ENCODE measurements at places on chromosomes 2 and 18.
A peak's percentile ranks its signal among the peaks of the same experiment; 100 is the strongest.

GRCh38 chr2:201608021-201608420 lies 35.3 kb downstream of the TMEM237 start:
- no peak for DNase-seq

GRCh38 chr2:24747299-24747698 lies 45.9 kb downstream of the PTRHD1 start:
- no peak for DNase-seq

GRCh38 chr2:96413323-96413722 lies 77.8 kb downstream of the NCAPH start:
- DNase-seq: no peak

- no peak for DNase-seq
Measured at GRCh38 chr18:69400253-69400975, at the start of gene DOK6. Gene DOK6 (plus strand): TSS chr18:69400888.

DNA sequence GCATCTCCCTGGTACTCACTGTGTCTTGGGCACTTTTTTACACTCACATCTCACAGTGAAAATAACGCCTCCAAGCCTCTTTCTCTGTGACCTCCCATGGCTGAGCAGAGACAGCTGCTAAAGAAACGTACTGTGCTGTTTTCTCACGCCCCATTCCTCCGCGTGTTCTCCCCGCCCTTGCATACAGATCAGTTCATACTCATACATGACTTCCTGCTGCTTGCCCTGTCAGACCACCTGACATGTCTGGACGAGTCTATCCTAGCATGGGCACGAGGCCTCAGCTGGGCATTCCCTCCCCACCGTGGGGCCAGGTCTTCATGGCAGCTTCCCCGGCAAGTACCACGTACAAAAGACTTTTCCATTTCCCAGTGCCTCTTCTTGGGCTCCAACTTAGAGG lies 21.2 kb upstream of the IL1A start:
- DNase-seq: no peak

- no peak for DNase-seq
Measured at GRCh38 chr2:38600242-38600891, 2.4 kb downstream of the HNRNPLL start.

- DNase-seq: no peak
Measured at GRCh38 chr2:201923436-201924328, 110.0 kb upstream of the FZD7 start.

GRCh38 chr2:174792309-174793025 lies 28.2 kb upstream of the CHRNA1 start:
- no peak for DNase-seq

DNA sequence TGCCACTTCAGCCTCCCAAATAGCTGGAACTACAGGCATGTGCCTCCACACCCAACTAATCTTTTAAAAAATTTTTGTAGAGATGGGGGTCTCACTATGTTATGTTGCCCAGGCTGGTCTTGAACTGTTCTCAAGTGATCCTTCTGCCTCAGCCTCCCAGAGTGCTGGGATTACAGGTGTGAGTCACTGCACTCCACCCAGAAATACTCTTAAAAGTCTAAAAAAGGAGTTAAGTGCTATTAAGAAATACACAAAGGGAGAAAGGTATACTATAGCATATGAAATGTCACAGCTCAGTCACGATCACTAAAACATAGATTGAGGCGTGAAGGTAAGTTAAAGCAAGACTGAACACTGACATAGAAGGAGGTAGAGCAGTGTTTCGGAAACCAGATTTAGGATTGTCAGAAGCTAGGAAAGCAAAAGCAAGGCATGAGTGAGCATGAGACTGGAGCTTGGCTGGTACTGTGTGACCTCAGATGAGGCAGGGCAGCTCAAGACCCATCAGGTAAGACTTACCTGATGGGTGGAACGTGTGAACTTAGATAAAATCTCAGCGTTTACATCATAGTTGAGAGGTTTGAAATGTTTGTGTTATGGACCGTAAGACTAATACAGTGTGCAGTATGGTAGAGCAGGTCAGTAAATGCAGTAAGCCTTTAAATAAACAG lies 9.2 kb downstream of the CCNYL1 start:
- DNase-seq: no peak

DNA sequence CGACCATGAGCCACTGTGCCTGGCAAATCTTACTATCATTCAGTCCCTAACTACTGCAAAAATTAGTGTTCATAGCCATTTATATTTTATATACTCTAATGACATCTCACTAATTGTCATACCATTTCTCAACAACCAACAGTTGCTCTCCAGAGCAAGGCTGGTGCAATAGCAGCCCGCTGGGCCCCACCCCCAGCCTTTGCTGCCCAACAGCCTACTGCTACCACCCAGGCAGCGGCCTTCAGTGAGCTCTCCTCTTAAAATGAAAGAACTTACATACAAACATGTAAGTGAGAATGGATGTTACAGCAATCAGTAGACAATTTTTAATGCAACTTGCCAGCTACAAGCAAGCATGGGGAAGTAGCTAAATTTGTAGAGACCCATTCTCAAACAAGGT lies 90.5 kb downstream of the HNRNPLL start:
- no peak for DNase-seq

DNA sequence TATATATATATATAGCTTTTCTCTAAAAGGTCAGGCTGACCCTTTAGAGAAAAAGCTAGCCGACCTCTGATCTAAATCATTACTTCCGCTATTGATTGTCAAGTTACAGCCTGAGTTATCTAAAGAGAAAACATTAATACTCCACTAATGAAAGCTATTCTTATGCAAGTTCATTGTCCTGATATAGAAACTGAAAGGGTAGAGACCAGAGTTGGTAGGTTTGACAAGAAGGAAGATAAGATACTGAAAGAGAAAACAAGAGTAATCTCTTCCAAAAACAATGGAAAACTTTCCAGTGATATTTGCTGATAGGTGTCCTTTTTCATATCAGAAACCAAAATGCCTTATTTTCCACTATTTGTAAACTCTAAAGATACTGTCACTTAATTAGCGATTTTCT lies 62.8 kb upstream of the SLC39A10 start:
- DNase-seq: no peak

DNA sequence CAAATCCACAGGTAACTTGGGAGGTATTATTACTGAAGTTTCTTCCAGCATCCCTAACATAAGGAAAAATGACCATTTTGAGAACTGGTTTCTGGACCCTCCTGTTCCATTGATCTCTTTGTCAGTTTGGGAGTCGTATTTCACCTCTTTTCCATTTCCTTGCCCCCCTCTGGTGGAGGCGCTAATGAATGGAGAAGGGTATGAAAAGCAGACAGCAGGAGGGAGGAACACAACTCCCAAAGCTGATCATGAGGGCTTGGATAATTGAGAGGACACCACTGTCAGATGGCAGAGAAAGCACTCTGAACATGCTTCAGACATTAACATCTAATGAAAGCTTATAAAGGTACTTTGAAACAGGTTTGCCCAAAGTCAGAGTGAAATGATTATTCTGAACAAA lies 56.6 kb upstream of the TLK1 start:
- DNase-seq: no peak

GRCh38 chr2:166436189-166436588 lies 57.9 kb downstream of the SCN7A start:
- no peak for DNase-seq

GRCh38 chr18:76766429-76766828 lies 55.9 kb upstream of the ZNF236 start:
- no peak for DNase-seq

- DNase-seq: no peak
Measured at GRCh38 chr2:142112757-142113221, 18.0 kb downstream of the LRP1B start.

DNA sequence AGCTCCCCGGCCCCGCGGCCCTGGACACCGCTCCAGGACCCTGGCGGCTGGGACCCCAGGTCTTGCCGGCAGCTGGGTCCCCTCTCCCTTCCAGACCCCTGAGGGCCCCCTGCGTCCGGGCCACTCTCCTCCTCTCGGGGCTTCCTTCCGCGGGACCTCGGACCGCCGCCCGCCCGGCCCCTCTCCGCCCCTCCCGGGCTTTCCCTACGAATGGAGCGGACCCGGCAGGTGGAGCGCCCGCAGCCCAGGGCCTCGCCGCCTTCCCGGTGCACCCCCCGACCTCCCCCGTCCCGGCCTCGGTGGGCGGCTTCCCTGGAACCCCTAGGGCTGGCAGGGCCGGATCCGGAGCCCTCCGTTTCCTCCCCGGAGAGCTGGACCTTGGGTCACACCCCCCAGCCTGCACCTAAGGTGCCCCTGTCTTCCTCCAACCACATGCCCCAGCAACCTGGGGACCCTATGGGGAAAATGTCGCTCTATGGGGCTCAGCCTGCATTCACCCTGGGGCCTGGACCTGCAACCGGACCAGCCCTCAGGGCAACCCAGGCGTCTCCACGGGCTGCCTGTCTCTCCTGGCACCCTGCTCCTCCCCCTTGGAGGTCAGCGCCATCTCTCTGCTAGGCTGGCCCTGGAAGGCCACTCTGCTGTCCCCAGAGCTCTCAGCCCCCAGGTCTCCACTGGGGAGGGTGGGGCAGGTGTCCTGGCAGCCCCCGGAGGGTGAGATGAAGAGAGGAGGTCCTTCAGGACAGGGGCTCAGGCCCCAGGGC lies 730 bp downstream of the B3GNT7 start:
- DNase-seq: no peak

DNA sequence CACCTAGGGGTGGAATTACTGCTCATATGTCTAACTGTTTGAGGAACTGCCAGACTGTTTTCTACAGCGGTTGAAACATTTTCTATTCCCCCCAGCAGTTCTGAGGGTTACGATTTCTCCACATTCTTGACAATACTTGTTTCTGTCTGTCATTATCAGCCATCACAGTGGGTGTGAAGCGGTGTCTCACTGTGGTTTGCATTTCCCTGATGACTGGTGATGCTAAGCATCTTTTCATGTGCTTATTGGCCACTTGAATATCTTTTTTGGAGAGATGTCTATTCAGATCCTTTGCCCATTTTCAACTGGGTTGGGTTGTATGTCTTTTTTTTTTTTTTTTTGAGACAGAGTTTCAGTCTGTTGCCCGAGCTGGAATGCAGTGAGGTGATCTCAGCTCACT lies 63.0 kb downstream of the ADNP2 start:
- no peak for DNase-seq

DNA sequence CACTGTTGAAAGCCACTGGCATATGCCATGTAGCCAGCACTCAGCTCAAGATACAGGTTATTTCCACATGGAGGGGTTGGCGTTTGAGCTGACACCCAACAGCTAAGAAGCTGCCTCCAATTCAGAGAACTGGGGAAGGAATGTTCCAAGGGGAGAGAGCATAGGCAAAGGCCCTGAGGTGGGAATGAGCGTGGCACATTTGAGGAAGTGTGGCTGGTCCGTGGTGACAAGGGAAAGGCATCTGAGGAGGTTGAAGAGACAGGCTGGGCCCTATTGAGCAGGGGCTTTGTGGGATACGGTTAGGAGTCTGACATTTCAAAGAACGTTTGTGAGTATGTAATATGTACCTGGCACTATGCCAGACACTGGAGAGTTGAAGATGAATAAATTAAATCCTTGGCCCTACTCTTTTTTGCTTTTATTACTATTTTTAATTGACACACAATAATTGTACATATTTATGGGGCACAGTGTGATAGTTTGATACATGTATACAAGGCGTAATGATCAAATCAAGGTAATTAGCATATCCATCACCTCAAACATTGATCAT lies 27.6 kb upstream of the TMBIM1 start:
- DNase-seq: no peak

- DNase-seq: no peak
Measured at GRCh38 chr2:127191331-127192219, 28.5 kb downstream of the CYP27C1 start.

- peak; percentile 65 for DNase-seq
Measured at GRCh38 chr2:19362755-19363473, 4.5 kb upstream of the OSR1 start.

DNA sequence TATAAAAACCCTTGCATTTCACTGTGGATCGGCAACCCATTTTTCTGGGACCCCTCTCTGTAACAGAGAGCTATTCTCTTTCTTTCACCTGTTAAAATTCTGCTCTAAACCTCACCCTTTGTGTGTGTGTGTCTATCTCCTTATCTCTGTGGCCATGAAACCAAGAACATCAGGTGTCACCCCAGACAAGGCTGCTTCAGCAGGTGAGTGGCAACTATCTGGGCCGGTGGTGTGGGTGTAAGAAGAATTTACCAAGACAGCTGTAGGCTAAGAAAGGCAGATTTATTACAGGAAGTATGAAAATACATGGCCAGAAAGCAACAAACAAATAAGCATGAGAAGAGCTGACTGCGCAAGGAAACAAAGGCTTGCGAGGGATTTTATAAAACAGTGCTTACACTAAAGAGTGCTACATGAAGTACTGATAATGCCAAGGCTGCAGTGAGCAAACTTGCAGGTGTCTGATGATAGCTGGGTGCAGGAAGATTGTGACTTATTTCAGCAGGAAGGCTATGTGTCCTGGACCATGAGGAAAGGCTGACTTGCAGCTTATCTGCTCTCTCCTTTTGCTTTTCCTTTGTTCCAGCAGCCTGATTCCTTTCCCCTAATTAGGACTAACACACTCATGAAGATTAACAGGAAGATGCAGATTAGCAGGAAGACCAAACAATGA lies 421.1 kb downstream of the PTH2R start:
- no peak for DNase-seq

DNA sequence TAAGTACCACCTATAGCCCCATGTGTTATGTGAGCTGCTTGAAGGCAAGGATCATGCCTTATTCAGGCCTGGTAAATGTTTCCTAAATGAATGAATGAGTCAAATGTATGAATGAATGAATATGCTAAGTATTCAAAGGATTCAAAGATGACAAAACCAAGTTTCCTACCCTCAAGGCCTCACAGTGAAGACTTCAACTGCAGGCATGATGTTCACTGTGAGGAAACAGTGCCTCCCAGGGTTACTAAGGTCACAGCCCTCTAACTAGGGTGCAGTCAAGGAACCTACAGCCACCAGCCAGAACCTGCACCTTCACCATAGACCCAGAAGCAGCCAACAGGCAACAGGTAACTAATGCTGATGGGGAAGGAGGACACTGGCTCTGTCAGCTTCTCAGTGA lies 69.3 kb downstream of the SUMO1 start:
- DNase-seq: no peak

GRCh38 chr2:121104721-121105141 lies 180.3 kb downstream of the TFCP2L1 start:
- no peak for DNase-seq

DNA sequence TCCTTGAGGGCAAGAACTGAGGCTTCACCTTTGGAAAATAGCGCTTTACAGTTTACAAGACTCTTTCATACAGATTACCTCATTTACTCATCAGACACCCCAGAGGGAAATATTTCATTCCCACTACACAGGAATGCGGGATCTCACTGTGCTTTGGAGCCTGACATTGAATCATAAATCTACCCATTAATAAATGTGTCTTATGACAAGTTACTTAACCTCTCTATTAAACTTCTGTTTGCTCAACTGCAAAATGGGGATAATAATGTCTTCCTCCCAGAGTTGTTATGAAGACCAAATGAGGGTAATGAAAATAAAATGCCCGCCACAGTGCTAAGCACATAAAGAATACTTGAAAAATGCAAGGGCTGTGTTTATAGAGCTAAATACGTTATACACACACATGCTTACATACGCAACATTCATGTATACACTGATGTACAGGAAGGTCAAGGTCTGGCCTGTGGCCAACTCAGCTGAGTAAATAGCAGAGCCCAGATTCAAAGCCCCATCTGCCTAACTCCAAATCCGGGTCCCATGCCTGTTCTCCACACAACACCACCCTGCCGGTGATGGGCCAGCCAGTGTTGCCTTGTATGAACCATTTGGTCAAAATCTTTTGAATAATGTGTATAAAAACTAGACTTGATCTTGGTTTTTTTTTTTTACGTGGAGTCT lies 77.8 kb upstream of the STPG4 start:
- no peak for DNase-seq

GRCh38 chr2:236584521-236585384 lies 15.1 kb downstream of the ACKR3 start:
- no peak for DNase-seq

All from Panc1 (cell line).